ENCODE measurements at places on chromosomes 2 and 18. TPM values are rescaled to one million over a fixed set of nuclear protein-coding genes. Genes with fewer than 3 reads are reported as not detected.

GRCh38 chr2:127072396-127072795, 34.6 kb downstream of the BIN1 start:
- no peak for DNase-seq
- H3K4me3 ChIP-seq = no peak overlapping the region
- H3K4me1 ChIP-seq = peaks cover 39% of the 10 kb centered on the region
- no peaks in the 10 kb centered on the region for H3K27me3 ChIP-seq
- H3K27ac ChIP-seq = peak overlapping the region; percentile 63

- DNase-seq = no peak
- no peak overlapping the region for H3K4me3 ChIP-seq
- H3K36me3 ChIP-seq = no peaks in the 10 kb centered on the region
- H3K4me1 ChIP-seq = peaks cover 40% of the 10 kb centered on the region
- no peak overlapping the region for H3K27ac ChIP-seq
Observed at GRCh38 chr2:204114295-204115136, 178.0 kb downstream of the ICOS start.

GRCh38 chr2:82314836-82315472, 2010.4 kb upstream of the LRRTM1 start:
- H3K4me3 ChIP-seq = no peak overlapping the region
- no peak for DNase-seq
- no peaks in the 10 kb centered on the region for H3K36me3 ChIP-seq
- H3K27ac ChIP-seq = no peak overlapping the region

GRCh38 chr18:52060607-52061304, 279.2 kb upstream of the DCC start:
- H3K27me3 ChIP-seq = no peaks in the 10 kb centered on the region
- no peaks in the 10 kb centered on the region for H3K4me1 ChIP-seq
- no peak overlapping the region for H3K4me3 ChIP-seq
- no peak overlapping the region for H3K27ac ChIP-seq

DNA sequence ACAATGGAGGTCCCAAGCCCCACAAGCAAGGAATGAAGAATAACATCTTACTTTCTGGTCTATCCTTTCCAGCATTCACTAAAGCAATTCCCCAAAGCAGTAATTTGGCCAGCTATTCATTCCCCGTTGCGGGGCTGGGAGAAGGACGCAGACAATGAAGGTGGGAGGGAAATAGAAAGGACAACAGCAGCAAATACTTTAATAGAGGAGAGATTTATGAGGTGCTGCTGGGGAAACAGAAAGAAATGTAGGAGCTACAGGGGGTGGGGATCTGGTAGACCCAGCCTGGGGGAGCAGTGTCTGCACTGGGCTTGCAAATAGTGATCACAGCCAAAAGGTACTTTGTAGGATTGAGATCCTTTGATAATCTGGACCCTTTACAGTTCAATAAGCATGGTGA, 13.9 kb upstream of the ATL2 start:
- H3K27ac ChIP-seq = no peak overlapping the region
- H3K4me3 ChIP-seq = no peak overlapping the region
- no peak for DNase-seq
- peaks cover 19% of the 10 kb centered on the region for H3K4me1 ChIP-seq

- H3K27ac ChIP-seq = no peak overlapping the region
- peaks cover 5% of the 10 kb centered on the region for H3K4me1 ChIP-seq
- H3K36me3 ChIP-seq = no peaks in the 10 kb centered on the region
- no peak for DNase-seq
Observed at GRCh38 chr2:47274054-47274782, 119.1 kb upstream of the STPG4 start.

Gene UPP2
- not detected for polyA plus RNA-seq

Data from naive thymus-derived CD8-positive, alpha-beta T cell (primary cell).